ENCODE measurements at places on chromosomes 3 and 15. TPM values are rescaled to one million over a fixed set of nuclear protein-coding genes. Genes with fewer than 3 reads are reported as not detected.
A peak's percentile ranks its signal among the peaks of the same experiment; 100 is the strongest.

GRCh38 chr3:115859002-115859807 is 235.9 kb downstream of the GAP43 start:
- no peak for DNase-seq

DNA sequence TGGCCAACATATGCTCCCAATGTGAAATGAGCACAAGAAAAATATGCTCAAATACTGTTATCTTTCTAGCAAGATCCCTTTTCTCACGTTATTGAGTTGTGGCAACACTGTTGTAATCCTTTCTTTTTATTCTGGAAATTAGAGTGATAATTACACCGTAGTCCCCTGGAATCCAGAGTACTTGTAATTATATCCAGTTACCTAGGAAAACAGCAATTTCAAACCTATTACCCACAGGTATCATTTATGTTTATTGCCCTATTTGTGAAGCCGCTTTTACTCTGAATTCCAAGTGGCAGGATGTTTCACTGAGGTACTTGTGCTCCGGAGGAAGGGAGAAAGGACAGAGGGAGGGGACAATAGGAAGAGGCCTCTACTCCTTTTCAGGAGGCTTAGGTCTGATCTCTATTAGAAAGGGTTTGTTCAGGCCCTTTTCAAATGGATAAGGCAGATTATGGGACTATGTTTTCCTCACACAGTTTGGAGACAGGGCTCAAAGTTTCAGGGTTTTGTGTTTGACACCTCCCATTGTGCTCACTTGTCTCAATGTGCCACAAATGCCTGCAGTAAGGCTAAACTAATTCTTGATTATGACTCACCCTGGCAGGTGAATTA is 646.6 kb downstream of the TUSC7 start:
- DNase-seq = no peak

CNTN4 gene
- 35.2 TPM for total RNA-seq

DNA sequence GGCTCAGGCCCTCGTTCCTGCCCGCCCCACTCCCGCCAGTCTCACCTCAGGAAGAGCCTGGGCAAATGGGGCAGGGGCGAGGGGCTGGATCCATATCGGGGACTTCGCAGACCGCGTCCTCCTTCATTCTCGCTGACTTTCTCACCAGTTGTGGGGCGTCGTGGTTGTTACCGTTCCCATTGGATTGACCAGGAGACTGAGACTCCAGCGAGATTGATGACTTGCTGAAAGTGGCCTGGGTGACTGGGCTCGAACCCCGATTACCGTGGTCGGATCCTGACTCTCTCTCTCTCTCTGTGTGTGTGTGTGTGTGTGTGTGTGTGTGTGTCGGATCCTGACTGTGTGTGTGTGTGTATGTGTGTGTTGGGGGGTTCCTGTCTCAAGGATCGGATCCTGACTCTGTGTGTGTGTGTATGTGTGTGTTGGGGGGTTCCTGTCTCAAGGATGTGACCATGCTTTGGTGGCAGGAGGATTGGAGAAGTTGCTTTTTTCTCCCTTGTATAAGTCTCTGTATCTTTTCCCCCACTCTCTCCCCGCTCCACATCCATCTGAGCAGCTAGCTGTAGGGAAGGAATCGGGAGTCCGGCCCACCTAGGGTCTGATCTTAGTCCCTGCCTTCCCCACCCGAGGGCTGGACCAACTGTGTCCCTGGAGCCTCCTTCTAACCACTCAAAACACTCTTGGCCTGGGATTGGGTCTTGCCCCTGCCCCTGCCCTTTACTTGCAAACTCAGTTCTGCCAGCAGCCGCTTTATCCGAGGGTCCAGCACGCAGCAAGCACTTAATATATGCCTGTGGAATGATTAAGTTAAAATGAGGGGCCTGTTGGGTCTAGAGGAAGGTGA is 603 bp downstream of the PLEKHO2 start:
- DNase-seq = no peak

- peak; percentile 18 for DNase-seq
These were observed 25.0 kb downstream of the ADAM10 start for GRCh38 chr15:58724466-58724865.

SKIL gene
- 79.3 TPM for total RNA-seq

SLC51B gene
- 6.5 TPM for total RNA-seq

DNA sequence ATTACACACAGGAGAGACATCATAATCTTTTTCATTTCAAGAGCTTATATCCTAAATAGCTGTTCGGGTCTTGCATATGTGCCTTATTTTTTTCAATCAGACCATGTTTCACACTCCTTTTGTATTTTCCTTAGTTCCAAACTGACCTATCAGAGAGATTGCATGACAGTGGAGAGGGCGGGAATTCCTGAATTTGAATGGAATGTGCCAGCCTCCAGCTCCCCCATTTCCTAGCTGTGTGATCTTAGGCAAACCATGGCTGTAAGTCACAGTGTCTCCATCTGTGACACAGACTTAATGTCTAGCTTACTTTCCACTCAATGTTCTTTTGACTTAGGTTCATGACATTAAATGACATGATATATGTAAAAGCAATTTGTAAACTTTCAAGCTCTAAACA is 62.0 kb upstream of the CSTA start:
- DNase-seq = no peak

ZNF80 gene
- not detected for total RNA-seq

APBA2 gene
- total RNA-seq = 10.1 TPM

DNA sequence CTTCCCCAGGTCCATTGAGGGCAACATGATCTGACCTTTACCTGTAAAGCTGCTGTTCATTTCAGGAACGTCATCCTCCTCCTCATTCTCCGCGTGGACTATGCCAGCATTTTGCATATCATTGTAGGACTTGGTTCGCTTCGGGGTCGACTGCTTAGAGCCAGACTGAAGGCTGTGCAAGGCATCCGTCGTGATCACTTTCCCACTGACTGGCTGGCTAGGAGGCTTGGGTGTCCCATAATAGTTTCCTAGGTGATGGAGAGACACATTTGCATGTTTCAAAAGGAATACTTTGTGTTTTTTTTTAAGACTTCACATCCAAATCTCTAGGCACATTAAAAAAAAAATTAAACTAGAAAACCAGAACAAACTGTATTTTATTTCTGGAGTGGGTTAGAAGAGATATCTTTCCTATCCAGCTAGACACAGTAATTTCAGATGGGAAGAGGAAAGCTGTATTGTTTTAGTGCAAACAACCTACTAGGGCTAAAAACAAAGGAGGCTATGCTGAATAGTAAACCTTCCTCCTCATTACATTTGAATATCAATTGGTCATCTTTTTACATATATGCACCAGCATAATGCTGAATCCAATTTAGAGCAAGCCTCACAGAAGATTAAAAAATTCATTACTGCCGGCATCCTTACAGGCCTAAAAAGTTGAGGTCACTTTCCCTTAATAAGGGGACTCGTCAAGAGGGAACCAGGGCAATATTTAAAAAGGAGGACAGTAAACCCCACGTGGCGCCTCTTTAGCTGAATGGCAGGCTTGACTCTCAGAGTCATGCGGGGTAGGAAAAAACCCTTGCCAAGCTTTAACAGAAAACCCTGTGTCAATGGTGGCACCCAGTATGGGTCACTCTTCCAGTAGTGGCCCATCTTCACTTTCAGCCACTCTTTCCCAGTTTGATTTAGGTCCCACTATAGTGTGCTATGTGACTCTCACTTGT is 559.9 kb downstream of the MAGI1 start:
- no peak for DNase-seq

GRCh38 chr3:139953131-139953910 is 18.3 kb downstream of the CLSTN2 start:
- no peak for DNase-seq

GABRR3 gene
- total RNA-seq = not detected

DNA sequence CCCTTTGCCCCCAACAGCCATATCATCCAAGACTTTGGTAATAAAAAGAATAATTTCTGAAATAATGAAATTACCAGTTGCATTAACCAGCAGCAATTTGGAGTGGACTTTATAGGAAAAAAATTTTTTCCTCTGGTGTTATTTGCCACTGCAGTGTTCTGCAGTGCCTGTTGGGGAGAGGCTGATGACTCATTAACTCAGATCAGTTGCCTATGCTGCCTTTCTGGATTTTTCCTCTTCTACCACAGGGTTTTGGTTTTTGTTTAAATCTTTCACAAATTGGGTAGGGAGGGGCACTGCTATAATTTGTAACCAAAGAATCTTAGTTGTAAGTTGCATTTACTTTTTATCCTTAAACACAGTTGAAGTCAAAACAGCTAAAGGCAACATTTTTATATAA is 22.7 kb downstream of the ATP6V1A start:
- peak; percentile 30 for DNase-seq

XCR1 gene
- total RNA-seq = 0.27 TPM

MUSTN1 gene
- total RNA-seq = 2.6 TPM

PRRT3 gene
- 2.5 TPM for total RNA-seq

DNA sequence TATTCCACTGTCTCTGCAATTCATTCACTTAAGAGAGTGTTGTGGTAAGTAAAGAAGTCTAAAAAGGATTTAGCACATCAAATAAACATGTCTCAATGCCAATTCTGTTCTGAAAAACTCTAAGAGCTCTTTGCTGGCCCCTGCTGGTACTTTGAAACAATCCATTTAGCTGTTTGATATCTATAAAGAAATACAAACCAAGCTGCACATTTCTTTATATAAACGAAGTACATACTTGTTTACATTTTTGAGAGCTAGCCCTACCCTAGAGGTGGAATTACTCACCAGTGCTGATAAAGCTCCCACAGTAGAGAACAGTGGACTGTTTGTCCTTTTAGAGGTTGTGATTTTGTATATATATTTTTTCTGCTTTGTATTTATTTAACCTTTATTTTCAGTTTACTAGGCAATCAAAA is 75.5 kb downstream of the NEDD4 start:
- peak; percentile 75 for DNase-seq

- DNase-seq = no peak
These were observed 44.9 kb upstream of the LRRFIP2 start for GRCh38 chr3:37219266-37219665.

GRCh38 chr3:98449606-98450193 is 13.3 kb upstream of the OR5K1 start:
- no peak for DNase-seq

CADPS gene
- 6.6 TPM for total RNA-seq

DNA sequence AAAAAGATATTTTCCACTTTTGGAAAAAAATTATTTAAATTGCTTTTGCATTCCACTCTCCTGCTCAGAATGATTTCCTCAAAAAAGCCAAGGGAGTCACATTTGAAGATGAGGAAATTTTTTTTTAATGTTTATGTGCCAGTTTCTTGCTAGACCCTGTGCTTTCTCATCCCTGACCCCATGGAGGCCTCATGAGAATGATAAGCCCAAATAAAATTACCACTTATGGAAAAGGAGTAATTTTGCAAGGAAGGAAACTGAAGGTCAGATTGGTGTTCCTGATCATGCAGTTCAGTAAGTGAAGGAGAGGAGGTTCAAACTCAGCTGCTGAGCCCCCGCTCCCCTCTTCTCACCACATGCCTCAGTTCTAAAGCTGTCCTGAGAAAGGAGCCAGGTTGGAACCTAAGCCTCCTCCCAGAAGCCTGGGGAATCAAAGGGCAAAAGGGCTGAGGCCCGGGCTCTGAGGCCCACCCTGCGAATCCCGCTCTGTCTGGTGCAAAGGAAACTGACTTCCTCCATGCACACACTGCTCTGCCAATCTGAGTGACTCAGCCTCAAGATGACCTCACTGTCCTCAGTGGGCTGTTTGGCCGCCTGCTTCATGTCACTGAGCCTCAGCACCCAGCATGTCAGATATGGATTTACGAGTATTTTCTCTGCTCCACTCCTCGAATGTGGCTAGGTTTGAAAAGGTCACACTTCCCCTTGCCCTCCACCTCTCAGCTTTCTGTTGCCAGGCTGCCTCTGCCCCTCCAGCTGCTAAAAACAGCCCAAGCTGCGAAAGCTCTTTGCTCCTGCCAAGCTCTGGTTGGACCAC is 56.9 kb upstream of the FLNB start:
- peak; percentile 82 for DNase-seq

- no peak for DNase-seq
These were observed 703 bp upstream of the LSAMP start for GRCh38 chr3:116445990-116446389.

Measured in hepatocyte (in vitro differentiated cells).